ENCODE measurements at places on chromosomes 16 and 17.

DNA sequence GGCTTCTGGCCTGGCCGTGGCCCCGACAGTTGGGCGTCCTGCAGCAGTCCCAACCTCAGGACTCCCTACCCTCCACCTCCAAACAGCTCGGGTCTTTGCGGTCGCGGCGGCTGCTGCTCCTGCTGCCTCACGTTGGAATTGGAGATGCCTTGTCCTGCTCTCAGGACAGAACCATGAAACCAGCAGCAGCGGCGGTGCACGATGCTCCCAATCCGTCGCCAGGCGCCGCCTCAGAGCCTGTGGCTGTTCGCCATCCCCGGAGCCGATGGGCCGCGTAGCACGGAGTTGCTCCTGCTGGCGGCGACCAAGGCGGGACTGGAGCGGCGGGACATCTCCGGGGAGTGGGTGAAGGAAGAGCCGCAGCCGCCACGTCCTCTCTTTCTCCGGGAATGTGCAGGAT lies 1965.9 kb downstream of the TP53TG3F start:
- DNase-seq, result no peak

DNA sequence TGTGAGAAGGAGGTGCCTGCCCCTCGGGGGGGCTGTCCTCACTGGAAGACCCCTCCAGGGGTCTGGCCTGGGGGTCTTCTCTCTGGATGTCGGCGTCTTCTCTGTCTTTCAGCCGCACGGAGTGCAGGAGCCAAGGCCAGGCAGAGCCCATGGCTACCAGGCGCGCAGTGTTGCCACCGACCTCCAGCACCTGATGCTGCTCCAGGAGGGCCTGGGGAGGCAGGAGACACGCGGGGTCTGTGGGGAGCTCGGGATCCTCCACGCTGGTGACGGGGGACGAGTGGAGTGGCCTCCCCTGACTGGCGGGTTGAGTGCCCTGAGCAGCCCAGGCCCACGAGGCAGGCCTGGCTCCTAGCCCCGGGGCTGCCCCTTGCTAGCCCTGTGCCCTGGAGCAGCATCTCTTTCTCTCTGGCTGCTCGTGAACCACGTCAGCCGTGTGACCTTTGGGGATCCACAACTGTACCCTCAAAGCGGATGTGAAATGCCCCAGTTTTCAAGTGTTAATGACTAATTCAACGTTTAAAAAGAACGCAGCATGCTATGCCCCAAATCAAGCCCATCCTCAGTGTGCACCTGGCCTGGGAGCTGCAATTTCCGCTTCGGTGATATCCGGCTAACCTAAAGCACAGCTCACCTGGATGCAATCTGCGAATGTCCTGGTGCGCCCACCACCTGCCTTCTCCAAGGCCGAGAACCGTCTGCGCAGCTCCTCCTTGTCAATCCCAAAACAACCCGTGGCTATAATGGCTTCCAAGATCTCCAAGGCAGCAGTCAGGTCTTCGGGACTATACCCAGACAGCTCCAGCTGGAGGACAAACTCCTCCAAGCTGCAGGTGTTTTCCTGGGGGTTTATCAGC lies 62.9 kb downstream of the IL21R start:
- DNase-seq, result no peak

GRCh38 chr16:9840761-9841665 lies 341.2 kb downstream of the GRIN2A start:
- DNase-seq, result no peak

GRCh38 chr17:10403589-10403988 lies 18.2 kb downstream of the MYH8 start:
- no peak for DNase-seq

- no peak for DNase-seq
Measured at GRCh38 chr17:66480243-66480642, 177.8 kb downstream of the PRKCA start.

DNA sequence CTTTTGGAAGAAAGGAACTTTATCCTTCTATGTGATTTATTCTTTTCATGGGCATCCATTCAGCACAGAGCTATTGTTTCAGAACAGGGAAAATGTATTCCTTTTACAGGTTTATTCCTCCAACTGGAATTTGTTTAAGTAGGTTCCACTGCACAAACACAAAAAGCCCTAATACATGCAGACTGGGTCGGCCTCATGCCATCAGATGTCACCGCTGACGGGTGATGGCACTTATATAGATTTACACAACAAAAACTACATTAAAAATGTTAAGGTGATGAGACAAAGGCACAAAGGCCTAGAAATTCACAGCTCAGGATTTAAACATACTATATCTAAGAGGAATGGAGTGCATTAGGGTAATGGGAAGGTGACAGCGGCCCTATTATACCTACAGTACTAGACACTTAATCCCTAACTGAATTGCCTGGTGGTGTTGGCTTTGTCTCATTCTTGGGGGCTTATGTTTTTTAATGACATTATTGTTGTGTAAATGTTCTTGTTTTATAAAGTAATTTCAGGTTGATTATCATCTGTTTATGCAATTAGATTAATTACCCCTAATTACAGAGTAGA lies 276.4 kb upstream of the PSMD7 start:
- DNase-seq, result no peak

GRCh38 chr16:35744726-35745125 lies 2285.3 kb downstream of the TP53TG3F start:
- no peak for DNase-seq

DNA sequence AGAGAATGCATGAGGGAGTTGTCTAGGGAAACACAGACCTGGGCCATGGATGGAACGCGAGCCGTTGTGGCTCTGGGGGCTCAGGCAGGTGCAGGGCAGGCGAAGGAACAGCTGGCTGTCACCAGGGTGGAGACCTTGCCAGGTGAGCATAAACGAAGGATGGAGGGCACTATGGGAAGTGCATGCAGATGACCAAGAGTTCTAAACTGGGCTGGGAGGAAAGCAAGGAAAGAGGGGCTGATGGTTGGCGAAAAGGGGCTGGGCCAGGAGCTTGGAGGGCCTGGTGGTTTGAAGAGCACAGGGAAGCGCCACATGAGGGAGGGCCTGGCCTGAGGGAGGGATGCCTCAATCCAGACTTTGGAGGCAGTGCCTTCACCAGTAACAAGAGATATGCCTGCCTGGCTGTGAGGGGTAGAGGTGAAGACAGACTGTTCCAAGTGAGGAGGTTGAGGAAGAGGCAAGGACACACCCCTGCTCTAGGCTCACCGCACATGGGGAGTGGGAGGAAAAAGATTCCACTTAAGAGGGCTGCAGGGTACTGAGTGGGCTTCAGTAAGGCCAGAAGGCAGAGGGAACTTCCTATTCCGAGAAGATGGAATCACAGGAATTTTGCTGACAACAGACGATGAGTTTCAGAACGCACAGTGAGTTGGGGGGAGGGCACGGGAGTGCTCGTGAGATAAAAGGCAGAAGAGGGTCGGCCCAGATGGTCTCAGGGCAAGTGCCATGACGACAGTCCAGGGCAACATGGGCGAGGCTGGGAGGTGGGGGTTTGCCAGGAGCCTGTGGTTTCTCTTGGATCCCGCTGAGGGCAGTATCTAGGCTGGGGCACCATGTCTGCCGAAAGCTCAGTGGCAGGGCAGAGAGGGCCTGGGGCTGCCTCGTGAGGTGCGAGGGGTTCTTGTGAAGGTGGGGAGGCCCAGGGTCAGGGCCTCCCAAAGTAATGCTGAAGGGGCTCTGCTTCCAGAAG lies 20.6 kb downstream of the B9D1 start:
- DNase-seq, result peak; percentile 7

- no peak for DNase-seq
Measured at GRCh38 chr17:58330538-58330996, 2.0 kb upstream of the TSPOAP1 start.

- DNase-seq, result no peak
Measured at GRCh38 chr17:64183815-64184214, 53.9 kb upstream of the ERN1 start.

DNA sequence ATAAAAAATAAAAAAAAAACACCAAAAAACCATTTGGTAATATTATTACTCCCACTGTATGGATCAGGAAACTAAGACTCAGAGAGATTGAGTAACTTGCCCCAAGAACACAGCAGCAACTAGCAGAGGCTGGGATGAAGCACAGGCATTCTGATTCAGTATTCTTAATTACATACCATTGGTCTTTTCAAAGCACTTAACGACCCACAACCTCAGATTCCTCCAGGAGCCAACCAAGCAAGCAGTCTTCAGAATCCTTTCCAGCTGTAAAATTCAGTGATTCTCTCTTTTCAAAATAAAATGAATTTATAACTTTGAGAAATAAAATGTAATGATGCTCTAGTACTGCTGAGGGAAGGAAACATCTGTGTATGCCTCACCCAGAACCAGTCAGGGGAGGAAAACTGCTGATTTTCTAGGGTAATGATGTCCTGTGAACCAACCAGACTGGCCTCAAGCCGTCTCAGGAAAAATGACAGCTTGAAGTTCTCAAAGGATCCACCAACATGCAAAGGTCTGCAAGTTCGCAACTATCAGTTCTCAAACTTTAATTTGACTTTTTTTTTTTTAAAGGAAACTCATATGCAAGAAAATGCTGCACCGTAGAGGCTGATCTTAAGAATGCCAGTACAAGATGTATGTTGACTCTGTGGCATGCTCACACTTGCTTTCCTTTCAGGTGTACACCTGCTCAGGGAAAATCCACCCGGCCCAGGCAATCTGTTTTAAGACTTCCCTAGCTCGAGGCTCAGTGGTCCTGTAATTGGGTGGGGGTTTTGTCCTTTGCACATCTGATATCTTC lies 9.0 kb downstream of the CUEDC1 start:
- DNase-seq, result no peak

DNA sequence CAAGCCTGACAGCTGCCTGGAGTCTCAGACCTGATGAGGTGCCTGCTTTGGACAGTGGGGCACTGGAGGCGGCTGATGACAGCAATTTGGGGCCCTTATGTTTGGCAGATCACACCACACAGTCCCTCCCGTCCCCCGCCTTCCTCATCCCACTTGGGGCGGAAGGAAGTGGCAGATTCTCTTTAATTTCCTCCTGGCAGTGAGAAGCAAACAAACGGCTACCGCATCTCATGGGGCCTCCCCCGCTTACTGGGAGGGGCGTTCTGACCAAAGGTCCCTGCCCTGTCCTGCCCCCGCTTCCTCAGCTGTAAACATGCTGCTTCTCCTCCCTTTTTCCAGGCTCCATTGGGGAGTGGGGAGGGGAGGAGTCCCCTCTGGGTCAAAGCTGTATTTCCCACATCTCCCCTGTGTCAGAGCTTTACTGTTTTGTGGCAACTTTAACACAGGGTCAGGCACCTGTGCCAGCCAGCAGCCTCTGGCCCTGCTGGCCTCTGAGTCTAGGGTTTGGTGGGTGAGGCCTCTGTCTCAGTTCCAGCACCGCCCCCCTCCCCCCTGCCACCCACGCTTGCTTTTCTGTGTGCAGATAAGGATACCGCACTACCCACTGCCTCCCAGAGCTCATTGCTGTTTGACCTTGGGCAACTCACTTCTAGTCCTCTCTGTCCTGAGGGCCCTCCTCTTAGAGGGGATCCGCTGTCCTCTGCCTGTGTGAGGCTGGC lies 5.4 kb upstream of the NFATC3 start:
- DNase-seq, result no peak

- no peak for DNase-seq
Measured at GRCh38 chr17:21263376-21263775, 10.2 kb upstream of the NATD1 start.

- DNase-seq, result no peak
Measured at GRCh38 chr17:16423226-16423872, 8.0 kb downstream of the TRPV2 start.

DNA sequence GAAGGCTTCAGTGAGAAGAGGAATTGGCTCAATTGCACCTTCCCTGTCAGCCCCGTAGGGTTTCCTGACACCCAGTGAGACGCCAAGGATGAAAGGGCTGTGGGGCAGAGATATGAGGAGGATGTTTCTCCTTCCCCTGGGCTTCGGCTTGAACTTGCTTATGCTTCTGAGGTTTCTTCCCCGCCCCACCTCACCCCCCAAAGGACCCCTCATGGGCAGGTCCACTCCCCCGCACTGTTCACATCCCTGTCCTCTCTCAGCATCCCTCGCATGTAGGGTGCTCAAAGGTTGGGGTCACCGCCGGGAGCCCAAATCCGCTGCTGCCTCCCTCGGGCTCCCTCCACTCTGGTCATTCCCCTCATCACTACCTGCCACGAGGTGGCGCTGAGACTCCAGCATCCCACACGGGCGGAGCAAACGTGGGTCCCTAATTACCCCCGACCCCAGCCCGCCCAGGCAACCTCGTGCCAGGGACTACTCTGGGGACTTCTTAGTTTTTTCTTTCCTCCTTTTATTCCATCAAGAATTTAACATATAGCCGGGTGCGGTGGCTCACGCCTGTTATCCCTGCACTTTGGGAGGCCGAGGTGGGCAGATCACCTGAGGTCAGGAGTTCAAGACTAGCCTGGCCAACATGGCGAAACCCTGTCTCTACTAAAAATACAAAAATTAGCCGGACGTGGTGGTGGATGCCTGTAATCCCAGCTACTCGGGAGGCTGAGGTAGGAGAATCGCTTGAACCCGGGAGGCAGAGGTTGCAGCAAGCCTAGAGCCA lies 3.3 kb upstream of the TRARG1 start:
- DNase-seq, result no peak

DNA sequence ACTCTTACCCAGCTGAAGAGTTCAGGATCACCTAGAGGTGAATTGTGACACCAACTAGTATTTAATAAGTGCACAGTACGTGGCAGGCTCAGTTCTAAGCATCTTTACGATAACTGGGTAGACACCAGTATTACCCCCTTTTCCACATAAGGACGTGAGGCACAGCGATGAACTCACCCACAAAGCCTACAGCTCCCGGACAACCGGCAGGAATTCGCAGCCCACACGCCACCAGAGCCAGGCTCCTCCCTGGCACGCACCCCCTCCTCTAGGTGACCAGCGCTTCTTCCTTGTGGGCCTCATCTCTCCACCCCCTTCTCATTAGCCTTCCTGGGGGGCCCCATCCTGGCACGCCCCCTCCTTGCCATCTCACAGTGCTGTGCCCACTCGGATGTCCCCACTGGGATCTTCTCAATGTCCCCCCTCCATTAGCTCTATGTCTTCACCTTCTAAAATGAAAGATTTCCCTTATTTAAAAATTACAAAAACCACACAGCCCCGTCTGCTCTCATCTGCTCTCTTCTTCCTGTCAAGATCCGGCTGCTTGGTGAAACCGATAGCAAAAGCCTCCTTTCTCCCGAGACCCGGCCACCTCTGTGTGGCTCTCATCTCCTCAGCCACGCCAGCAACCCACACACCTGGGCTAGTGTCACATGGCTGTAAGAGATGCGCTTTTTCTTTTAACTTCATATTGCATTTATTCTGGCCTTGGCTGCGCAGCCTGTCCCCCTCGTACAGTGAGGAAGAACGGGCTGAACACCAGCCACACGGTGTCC lies 20.8 kb downstream of the IFT140 start:
- no peak for DNase-seq
